ENCODE measurements at places on chromosomes 5 and 9.

- DNase-seq, result no peak
These were observed 45.0 kb downstream of the COL23A1 start for GRCh38 chr5:178545176-178545575.

DNA sequence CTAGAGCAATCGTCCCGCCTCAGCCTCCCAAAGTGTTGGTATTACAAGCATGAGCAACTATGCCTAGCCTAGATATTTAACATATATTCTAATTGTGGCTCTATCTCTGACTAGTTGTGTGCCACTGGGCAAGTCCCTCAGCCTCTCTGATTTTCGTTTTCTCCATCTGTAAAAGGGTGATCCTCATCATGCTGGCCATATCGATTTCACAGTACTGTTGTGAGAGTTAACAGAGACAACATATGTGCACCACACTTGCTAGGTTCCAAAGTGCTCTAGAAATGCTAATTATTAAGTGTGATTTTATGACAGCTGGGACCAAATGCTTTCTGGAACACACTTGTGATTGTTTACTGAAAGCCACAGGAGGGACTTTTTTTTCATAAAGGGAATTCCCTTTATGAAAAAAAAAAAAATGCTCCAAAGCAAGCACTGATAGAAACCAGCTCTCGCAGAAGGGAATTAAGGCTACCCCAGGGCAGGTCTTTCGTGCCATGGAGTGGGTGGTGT is 78.5 kb upstream of the EPB41L4B start:
- peak; percentile 33 for DNase-seq

- DNase-seq, result no peak
These were observed 732 bp downstream of the MARCHF11 start for GRCh38 chr5:16178745-16179372.

GRCh38 chr9:99093492-99093791 is 11.5 kb upstream of the TGFBR1 start:
- DNase-seq, result no peak

- DNase-seq, result no peak
These were observed 56.3 kb downstream of the SPTLC1 start for GRCh38 chr9:92058723-92059444.

- DNase-seq, result no peak
These were observed 97.0 kb upstream of the NIPAL4 start for GRCh38 chr5:157362982-157363381.

GRCh38 chr5:54049963-54050362 is 260.4 kb downstream of the ARL15 start:
- DNase-seq, result no peak

DNA sequence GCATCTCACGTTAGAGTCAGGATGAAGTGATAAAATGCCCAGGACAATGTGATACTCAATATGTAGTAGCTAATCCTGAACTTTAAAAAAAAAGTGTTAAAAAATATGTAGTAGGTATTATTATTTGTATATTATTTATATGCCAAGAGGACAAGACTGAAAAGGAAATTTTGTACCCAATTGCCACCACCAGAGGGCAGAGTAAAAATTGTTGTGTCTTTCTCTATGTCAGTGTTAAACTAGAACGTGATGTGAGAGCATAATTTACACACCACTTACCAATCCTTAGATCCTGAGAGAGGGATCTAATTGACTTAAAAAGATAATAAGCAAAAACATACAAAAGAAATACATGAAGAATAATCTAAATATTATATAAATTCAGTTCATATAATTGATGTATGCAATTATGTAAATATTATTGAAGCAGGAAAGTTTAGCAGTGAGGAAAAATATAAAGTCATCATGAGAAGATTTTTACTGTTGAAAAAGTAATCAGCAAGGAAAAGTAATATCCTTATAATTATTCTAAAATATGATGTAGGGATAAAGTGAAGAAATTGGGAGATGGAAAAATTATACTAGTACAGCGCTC is 288.9 kb downstream of the RAB3C start:
- no peak for DNase-seq

DNA sequence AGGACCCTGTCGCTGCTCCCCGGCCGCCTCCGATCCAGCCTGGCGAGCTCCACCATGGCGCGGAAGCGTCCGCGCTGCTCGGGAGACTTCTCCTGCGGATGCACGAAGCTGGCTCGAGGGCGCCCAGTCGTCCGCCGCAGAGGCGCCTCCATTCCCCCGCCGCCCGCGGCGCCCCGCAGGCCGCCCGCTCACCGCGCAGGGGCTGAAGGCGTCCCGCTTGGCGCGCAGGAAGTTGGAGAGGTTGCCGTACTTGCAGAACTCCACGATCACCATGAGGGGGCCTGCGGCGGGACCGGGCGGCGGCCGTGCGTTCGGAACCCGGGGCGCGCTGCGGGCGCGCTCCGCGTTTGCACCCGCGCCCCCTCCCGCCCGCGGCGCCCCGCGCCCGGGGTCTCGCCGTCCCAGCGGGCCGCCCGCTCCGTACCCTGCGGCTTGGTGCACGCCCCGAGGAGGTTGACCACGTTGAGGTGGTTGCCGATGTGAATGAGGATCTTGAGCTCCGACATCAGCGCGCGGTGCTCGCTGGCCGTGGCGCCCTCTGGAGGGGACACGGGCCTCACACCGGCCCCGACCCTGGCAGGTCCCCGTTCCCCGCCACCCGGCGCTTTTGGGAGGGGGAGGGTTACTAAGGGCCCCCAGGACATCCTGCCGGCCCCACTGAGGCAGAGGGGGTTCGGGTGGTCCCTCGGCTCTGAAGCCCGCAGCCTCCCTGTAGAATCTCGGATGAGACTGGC is 27.7 kb upstream of the SCGB3A1 start:
- no peak for DNase-seq

DNA sequence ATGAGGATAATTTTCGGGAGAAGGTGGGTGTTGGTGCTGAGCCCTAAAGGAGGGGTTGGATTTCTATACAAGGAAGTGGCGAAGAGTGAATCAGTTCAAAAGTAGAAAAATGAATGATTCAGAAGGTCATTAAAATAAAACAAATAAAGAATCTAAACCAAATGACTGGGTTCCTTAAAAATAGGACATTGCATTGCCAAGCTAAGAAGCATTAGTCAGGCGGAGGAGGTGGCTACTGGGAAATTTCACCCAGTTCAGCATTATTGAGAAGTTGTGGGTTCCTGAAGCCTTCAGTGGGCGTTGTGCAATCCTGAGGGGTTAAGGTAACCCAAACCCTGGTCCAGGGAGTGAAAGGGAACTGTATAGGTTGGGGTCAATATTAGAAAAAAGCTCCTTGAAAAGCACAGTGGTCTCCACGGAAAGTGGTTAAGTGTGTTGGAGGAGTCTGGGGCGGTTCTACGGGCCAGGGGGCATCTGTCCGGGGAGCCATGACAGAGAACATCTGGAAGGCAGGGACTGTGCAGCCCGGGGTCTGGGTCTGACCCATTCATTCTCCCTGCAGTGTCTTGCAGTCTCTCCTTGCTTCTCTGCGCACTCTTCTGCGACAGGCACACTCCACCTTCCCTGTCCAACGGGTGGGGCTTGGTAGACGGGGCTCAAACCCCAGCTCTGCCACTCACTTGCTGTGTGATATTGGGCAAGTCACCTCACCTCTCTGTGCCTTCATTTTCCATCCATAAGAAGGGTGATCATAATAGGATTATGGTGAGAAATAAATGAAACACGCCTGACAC is 27.6 kb upstream of the DUSP1 start:
- no peak for DNase-seq

Measured in GM18507 (cell line).